ENCODE measurements at places on chromosomes 4 and X. TPM values are rescaled to one million over a fixed set of nuclear protein-coding genes. Genes with fewer than 3 reads are reported as not detected.
A peak's percentile ranks its signal among the peaks of the same experiment; 100 is the strongest.

The HTN1 gene
- total RNA-seq: not detected

The MCUB gene
- total RNA-seq: 57.3 TPM

GRCh38 chr4:142696334-142697122 is 149.6 kb downstream of the INPP4B start:
- DNase-seq: no peak

The TXK gene
- 0.30 TPM for total RNA-seq

DNA sequence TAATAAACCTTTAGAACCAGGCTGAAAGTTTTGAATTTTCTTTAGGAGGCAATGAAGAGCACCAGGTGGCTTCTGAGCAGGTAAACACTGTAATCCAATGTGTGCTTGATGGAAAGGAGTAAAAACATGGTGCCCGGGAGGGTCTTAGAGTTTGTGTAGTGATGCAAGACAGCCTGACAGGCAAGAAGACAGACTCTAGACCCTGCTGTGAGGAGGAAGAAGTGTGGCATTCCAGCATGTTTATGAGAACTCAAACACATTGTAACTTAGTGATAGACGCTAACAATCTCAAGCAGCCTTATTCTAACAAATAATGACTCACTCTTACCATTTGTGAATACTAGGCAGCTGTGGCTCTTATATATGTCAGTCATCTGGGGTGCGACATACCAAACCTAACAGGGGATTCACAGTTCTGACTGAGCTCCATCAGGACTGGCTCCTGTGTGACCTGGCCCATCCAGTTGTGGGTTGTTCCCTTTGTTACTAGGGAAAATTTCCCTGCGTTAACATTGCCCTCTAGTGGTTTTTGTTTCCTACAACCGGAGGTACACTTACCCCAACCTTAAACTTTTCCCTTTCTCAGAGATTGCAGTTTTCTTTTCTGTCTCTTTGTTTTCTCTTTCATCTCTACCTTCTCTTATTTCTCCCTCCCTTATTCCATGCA is 53.8 kb downstream of the VSIG4 start:
- no peak for DNase-seq

The XAGE2 gene
- total RNA-seq: not detected

- no peak for DNase-seq
These were observed 18.5 kb downstream of the TMEM164 start for GRCh38 chrX:110021258-110022022.

- DNase-seq: no peak
These were observed 8.2 kb upstream of the AFF1 start for GRCh38 chr4:86926435-86927086.

DNA sequence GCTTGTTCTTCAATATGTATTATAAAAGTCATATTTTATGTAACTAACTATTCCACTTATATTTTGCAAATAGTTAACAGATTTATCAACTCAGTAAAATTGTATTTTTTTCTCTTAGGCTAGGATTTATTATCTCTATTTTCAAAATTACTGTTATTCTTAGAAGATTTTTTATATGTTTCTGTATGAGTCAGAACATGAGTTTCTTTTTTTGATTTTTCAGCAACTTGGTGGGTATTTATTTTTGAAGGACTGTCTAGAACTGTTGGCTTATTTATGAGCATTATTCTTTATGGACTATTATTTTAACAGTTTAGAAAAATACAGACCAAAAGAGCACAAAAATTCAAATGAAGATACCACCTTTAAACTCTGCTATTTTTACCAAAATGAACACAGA is 6.8 kb downstream of the AIMP1 start:
- no peak for DNase-seq

The NKX1-1 gene
- total RNA-seq: not detected

DNA sequence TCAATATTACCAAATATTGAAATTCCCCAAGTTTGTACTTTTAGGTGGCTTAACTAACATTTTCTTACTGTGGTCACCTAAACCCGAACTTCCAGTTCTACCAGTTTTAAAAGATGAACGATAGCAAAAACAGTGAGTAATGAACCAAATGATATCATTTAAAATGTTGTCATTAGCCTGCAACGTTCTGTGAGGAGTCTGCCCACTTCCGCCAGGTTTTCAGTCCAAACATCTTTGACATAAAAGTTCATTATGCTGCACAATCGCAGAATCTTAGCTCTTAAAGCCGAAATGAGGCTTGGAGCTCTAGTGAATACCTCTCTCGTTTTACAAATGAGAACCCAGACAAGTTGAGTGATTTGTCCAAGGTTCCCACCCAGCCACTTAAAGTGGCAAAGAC is 762 bp downstream of the PIGA start:
- no peak for DNase-seq

- DNase-seq: no peak
These were observed 172.0 kb upstream of the GLRA2 start for GRCh38 chrX:14357314-14357713.

GRCh38 chr4:177957596-177958360 is 515.5 kb upstream of the AGA start:
- no peak for DNase-seq

DNA sequence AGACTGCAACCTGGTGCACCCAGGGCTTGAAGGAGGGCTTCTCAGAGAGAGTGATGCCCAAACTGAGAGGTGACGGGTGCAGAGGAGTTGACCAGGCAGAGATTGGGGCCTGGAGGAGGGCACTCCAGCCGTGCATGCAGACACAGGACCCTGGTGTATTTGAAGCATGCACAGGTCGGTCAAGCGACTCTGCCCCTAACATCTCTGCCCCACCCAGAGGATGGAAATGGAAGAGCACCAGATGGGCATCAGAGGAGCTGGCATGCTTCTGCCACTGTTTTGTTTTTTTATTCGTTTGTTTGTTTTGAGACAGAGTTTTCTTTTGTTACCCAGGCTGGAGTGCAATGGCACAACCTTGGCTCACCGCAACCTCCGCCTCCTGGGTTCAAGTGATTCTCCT is 320.9 kb downstream of the EVC2 start:
- no peak for DNase-seq

The ADGRA3 gene
- 26.3 TPM for total RNA-seq

The PCDH18 gene
- 56.1 TPM for total RNA-seq

The MAGEA10 gene
- total RNA-seq: not detected

- DNase-seq: no peak
These were observed 53.3 kb upstream of the STIM2 start for GRCh38 chr4:26807330-26807729.

DNA sequence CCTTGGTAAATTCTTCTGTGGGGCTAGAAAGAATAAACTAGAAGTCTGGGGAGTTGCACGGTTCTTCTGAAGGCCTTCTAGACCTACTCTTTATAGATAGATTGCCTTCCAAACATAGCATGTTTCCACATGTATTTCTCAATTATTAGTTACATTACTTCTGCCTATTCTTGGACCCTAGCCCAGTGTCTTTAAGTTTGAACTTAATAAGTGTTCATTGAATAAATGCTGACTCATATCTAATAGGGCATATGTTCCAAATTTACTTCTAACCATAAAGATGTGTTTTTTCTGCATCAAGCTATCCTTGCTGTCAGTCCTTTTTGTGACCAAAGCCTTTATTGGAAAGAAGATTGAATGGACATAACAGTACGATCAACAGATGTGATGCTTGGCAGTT is 503.6 kb upstream of the ZFP42 start:
- no peak for DNase-seq

- DNase-seq: no peak
These were observed 95.3 kb upstream of the IL1RAPL1 start for GRCh38 chrX:28491941-28492340.

- DNase-seq: no peak
These were observed 49.6 kb downstream of the MAP7D2 start for GRCh38 chrX:20066968-20067708.

The STARD8 gene
- 20.7 TPM for total RNA-seq

DNA sequence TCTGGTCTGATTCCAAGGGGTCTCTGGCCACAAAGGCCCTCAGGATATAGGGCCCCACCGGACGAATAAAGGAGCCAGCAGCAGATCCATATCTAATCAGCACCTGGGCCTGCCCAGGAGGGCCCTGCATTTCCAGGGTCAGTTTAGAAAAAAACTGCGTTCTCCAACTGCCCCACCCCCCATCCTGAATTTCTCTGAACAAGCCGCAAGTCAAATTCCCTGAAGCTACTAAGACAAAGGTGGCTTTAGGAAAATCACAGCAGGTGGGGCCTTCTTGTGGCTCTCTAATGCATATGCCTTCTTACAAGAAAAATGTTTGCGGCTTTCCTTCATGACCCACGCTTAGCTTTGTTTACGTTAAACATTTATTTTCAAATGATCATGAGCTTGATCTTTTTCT is 76.6 kb downstream of the MBNL3 start:
- no peak for DNase-seq

DNA sequence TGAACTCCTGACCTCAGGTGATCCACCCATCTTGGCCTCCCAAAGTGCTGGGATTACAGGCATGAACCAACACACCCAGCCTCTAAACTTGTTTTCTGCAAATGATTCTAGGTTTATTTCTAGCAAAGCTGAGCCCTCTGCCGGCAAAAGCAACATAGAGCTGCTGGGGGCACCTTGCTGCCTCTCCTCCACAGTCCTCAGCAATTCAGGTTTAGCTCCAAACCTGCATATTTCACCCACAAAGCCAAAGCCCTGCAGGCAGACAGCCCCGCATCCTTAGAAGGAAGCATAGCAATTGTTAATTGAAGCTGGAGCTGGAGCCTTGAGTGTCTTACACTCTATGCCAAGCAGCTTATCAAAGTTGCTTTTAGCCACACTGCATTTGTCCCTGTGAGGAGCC is 24.9 kb upstream of the OCIAD2 start:
- no peak for DNase-seq

GRCh38 chr4:35734381-35735098 is 509.8 kb downstream of the ARAP2 start:
- DNase-seq: no peak

The GPRASP3 gene
- 2.5 TPM for total RNA-seq

DNA sequence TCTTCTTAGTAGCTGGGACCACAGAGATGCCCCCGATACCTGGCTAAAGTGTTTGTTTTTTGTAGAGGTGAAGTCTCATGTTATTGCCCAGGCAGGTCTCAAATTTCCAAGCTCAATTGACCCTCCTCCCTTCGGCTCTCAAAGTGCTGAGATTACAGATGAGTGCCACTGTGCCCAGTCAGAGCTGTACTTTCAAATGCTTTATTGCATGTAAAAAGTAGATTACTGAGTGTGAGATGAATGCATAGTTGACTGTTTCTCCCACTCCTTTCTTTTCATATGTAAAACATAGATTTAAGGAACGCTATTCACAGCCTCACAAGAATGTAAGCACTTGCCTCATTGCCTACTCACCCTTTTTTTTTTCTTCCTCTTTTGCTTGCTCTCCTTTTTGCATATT is 984.4 kb upstream of the PABPC4L start:
- DNase-seq: no peak

DNA sequence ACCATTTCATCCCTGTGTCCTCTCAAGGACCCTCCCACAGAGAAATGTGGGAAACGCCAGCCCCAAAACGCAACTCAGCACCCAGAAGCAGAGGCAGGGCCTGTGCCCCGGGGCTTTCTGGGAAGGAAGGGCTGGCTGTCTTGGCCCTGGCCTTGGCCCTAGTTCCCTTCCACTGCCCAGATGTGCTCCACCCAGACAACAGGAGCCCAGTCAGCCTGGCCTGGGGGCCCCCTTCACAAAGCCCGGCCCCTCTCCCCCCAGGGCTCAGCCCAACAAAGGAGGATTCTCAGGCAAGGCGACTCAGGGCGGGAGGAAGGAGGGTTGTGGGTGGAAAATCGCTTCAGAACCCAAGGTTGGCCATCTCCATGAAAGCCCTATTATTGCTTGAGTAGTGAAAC is 82.5 kb downstream of the PJA1 start:
- DNase-seq: no peak

DNA sequence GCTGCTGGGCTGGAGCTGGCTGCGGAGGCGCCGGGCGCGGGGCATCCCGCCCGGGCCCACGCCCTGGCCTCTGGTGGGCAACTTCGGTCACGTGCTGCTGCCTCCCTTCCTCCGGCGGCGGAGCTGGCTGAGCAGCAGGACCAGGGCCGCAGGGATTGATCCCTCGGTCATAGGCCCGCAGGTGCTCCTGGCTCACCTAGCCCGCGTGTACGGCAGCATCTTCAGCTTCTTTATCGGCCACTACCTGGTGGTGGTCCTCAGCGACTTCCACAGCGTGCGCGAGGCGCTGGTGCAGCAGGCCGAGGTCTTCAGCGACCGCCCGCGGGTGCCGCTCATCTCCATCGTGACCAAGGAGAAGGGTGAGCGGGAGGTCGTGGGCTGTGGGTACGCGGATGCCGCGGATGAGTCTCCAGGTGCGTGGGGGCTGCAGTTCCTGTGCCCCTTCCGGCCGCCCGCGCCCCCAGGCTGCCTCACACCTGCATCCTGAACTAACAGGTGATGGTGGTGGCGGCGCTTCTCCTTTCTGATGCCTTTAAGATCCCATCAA is 499 bp downstream of the CYP2U1 start:
- DNase-seq: no peak

The EMCN gene
- total RNA-seq: 13.2 TPM

GRCh38 chrX:132488819-132489577 is at the start of gene MBNL3:
TSS of gene MBNL3 (minus strand) at chrX:132489038. CDS start at chrX:132439611, 49,427 bp downstream.
- peak; percentile 16 for DNase-seq

The MAGEA11 gene
- total RNA-seq: not detected

- DNase-seq: no peak
These were observed 213.5 kb upstream of the TAPT1 start for GRCh38 chr4:16439768-16440167.

- DNase-seq: no peak
These were observed 315.4 kb downstream of the CCSER1 start for GRCh38 chr4:90442619-90443018.

The MAP3K15 gene
- total RNA-seq: not detected

- no peak for DNase-seq
These were observed 7.8 kb downstream of the GATB start for GRCh38 chr4:151753056-151753455.

All from tibial nerve (tissue), 4 donors.